Neural progenitor cell (in vitro differentiated cells): ENCODE measurements at places on chromosomes 7 and 10.

DNA sequence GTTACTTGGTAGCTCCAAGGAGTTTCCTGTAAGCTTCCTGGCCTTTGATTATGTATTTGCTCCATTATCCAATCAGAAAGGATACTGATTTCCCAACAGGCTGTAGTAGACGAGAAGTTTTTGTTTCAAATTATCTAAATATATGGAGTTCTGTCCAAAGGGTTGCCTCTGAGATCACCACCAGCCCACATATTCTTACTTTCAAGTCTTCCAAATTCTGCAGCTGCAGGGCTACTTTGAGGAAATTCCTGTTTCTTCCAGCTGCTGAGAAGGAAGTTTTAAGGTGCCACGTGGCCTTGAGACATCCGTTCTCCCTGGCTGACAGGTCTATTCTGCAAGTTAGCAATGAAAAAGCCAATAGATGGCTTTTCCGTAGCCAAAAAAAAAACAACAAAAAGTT is 286.0 kb downstream of the TWIST1 start:
- no peak for DNase-seq

GRCh38 chr10:96369890-96370583 is 11.2 kb upstream of the OPALIN start:
- DNase-seq, result no peak

DNA sequence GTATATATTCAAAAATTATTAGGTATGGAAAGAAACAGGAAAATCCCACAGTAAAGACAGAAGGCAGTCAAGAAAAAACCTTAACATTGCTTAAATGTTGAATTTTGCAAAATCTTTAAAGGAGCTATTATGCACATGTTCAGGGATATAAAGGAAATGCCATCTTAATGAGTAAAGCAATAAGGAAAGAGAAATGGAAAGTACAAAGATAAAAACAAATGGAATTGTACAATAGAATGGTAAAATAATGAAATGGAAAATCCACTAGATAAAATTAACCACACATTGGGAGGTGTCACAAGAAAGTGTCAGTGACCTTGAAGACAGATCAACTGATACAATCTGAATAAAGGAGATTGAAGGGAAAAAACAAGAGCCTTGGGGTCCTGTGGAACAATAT is 82.0 kb downstream of the KIF20B start:
- no peak for DNase-seq

GRCh38 chr10:71587941-71588573 is 131.5 kb downstream of the C10orf105 start:
- no peak for DNase-seq

- DNase-seq, result no peak
These were observed 77.5 kb downstream of the EGFR start for GRCh38 chr7:55096323-55096722.

DNA sequence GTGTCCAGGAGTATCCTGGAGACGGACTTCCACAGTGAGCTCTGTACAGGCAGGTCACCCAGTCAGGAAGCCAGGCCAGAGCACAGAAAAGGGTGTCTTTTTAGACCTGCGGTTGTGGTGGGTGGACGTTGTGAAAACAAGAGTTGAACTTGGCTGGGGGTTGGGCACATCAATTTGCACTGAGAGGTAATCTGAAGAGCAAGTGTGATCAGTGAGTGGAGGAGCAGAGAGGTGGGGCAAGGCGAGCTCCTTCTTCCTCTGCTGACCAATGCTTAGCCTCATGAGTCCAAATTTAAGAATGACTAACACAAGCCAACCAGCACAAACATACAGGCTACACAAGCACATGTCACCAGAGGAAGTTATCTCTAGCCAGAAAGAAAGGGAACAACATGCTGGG is 310.8 kb downstream of the TCERG1L start:
- DNase-seq, result no peak

DNA sequence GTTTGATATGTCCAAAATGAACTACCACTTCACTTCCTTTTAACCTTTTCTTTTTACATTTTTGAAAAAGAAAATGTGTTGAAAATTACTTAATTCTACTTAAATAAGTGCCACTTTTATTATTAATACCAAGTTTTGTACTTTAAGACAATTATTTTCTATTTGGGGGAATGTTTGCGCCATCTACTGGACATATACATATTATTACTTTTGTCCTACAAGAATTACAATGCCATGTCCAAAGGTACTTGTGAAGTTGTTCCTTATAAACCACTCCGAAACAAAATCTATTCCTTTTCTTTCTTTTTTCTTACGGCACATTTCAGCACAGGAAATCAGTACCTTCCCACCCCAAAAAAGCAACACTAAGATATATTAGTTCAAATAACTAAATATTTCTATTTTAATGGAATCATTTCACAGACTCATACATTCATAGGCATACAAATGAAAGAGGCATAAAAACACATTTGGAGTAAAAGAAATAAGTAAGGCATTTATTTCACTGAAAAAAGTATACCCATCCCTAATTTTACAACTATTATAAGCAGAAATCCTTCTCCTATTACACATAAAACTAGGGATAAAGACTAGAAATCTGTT is 169.9 kb downstream of the RNF133 start:
- DNase-seq, result peak; percentile 73
